ENCODE measurements at places on chromosomes 6 and 20.

DNA sequence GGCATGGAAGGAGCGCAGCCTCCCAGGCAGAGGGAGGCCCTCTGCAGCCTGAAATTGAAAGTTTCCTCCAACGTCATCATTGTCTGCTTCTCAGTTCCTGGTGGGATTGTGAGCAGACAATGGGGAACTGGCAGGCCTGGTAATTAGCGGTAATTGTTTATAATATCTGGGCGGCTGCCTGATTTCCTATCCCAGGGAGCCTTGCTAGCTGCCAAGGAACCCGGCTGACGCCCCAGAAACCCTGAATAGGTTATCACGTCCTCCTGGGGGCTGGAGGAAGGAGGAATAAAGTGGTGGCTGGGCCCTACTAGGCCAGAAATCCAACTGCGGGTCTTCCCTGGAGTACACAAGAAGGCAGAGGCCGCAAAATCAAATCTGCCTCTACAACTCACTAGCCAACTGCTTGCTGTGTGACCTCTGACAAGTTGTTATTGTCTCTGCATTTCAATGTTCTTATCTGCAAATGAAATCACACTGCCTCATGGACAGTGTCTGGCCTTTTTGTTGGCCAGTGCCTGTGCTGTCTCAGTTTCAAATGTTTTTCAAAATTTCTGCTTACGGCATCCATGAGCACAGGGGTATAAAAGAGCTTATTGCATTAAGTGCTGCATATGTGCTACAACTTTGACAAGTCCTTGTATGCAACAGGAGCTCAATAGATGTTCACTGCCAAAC lies 16.9 kb downstream of the KCNK15 start:
- DNase-seq = no peak

GRCh38 chr6:56026455-56027180 lies 151.2 kb upstream of the BMP5 start:
- DNase-seq = no peak

DNA sequence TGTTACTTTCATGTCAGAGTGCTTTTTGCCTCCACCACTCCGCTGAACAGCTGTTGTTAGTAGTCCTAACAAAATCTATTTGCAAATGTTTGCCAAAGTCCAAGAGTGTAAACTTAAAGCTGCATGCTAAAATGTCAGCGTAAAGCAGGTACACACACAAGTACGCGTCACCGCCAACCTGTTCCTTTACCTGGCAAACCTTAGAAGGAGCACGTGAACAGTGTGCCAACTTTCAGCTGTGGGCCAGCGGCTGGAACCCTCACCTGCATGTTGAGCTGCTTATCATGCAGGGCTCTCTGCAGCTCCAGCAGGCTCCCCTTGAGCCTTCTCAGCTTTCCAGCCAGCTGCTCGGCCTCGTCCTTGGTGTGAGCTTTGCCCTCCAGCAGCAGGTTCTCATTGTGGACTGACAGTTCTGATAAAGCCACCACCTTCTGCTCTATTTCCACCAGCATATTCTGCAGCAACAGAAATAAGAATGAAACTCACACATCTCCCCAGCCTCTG lies 359.3 kb downstream of the SYNE1 start:
- no peak for DNase-seq

DNA sequence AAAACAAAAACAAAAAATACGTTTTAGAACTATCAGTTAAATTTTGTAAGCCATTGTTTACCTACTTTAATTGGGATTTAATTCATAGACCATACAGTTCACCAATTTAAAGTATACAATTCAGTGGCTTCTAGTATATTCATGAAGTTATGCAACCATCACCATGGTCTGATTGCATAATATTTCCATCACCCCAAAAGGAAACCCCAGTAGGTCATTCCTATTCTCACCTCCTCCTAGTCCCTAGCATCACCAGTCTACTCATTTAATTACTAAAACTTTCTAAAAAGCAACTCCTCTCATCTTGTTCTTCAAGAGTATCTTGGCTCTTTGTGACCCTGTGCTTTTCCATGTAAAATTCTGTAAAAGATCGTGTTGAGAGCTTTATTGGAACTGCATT lies 60.2 kb downstream of the ASXL1 start:
- no peak for DNase-seq

All from stimulated activated CD4-positive, alpha-beta T cell treated with anti-CD3 and anti-CD28 coated beads, Interleukin-4, amount 100 ng/mL, for 48 hours (primary cell).